GM12878 (cell line): ENCODE measurements at places on chromosomes 5 and 9. TPM values are rescaled to one million over a fixed set of nuclear protein-coding genes. Genes with fewer than 3 reads are reported as not detected.

SLC31A1 gene
- 10.2 and 11.0 TPM in 2 replicates for polyA plus RNA-seq

NUTM2G gene
- polyA plus RNA-seq = 0.12 and 0.24 TPM in 2 replicates

SKP2 gene
- 42.0 and 44.9 TPM in 2 replicates for polyA plus RNA-seq

CCNG1 gene
- 201 and 204 TPM in 2 replicates for polyA plus RNA-seq

RCL1 gene
- 45.0 and 46.8 TPM in 2 replicates for polyA plus RNA-seq

FCN2 gene
- not detected in 2 replicates for polyA plus RNA-seq

HTR4 gene
- not detected in 2 replicates for polyA plus RNA-seq

PAPPA gene
- polyA plus RNA-seq = 0.14 and 0.19 TPM in 2 replicates

SHB gene
- polyA plus RNA-seq = 0.47 and 0.90 TPM in 2 replicates
